ENCODE measurements at places on chromosomes 7 and 10. TPM values are rescaled to one million over a fixed set of nuclear protein-coding genes. Genes with fewer than 3 reads are reported as not detected.

GRCh38 chr7:90835861-90836260, 239.7 kb downstream of the CDK14 start:
- no peak for DNase-seq

- no peak for DNase-seq
Measured at GRCh38 chr10:48614481-48615390, 9.9 kb upstream of the ARHGAP22 start.

VIM gene
- polyA plus RNA-seq: 350 TPM

DNA sequence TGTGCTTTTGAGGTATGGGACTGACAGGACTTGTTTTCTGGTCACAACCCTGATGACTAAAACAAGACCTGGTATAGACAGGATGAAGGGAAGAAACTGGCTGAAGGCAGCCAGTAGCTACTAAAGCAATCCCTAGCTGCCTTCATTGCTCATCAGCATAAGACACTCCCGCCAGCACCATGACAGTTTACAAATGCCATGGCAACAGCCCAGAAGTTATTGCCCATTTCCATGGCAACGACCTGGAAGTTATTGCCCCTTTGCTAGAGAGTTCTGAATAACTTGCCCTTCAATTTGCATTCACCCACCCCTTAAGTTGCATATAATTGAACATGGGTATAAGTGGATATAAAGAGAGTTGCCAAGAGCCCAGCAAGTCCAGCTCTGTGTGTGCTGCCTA, 169.6 kb upstream of the FAM171A1 start:
- no peak for DNase-seq

ABCB4 gene
- 27.5 TPM for polyA plus RNA-seq

DRGX gene
- not detected for polyA plus RNA-seq

GRM8 gene
- 0.13 TPM for polyA plus RNA-seq

CFAP69 gene
- polyA plus RNA-seq: 0.10 TPM

GIMAP1 gene
- 0.63 TPM for polyA plus RNA-seq

- no peak for DNase-seq
Measured at GRCh38 chr10:116891208-116891607, 41.9 kb downstream of the ENO4 start.

DNA sequence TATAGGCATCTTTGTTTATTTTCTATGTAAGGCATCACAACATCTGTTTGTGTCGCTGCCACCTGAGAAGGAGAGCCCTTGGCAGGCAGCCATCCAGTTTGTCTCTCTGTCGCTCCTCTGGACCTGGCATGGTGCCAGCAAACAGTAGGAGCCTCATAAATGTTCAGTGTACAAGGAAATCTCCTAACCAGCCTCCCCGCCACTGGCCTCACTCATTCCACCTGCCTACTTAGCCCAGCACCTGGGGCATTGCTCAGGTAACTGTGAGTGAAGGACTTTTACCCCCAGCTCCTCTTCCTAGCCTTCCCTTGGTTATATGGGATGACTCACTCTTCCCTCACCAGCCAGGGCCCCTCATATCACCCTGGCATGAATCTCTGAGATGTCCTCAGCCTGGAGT, 61.7 kb upstream of the NPTX2 start:
- no peak for DNase-seq

GRCh38 chr10:1084011-1084950, 28.1 kb downstream of the WDR37 start:
- no peak for DNase-seq

PIP gene
- polyA plus RNA-seq: not detected

DNA sequence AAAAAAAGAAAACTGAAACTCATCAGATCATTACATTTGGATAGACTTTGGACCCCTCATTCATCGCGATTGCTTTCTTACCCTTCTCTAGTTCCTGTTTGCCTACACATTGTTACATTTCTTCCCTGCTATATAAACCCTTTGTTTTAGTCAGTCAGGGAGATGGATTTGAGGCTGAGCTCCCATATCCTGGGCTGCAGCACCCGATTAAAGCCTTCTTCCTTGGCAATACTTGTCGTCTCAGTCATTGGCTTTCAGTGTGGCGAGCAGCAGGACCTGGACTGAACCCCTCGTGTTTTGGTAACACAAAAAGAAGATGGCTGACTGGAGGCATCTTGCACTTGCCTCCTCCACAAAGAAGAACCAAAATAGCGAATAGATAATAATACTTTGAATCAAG, 34.1 kb upstream of the ELOVL3 start:
- no peak for DNase-seq

- DNase-seq: no peak
Measured at GRCh38 chr10:9636216-9636615, 1381.5 kb upstream of the CELF2 start.

DNA sequence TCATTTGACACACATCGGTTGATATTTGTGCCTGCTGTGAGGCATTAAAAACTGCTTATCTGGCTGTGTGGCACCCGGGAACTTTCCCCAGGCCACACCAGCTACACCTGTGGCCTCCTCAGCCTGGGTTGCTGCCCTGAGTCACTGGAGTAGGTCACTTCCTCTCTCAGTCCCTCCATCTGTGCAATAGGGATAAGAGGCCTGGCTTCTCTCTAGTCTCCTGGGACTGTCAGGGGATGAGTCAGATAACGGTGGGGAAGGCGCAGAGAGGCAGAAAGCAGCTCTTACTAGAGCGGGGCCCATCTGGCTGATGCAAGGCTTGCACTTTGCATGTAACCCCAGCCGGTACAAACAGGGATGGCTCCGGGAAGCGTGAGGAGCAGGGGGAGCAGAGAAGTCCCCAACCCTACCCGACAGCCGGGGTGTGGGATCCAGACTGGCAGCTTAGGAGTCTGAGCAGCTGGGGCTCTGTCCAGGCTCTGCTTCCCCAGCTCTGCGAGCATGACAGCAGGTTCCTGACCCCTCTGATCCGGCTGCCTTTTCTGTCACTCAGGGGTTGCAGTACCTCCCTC, 34.0 kb downstream of the DNAJB12 start:
- peak; percentile 88 for DNase-seq

DNA sequence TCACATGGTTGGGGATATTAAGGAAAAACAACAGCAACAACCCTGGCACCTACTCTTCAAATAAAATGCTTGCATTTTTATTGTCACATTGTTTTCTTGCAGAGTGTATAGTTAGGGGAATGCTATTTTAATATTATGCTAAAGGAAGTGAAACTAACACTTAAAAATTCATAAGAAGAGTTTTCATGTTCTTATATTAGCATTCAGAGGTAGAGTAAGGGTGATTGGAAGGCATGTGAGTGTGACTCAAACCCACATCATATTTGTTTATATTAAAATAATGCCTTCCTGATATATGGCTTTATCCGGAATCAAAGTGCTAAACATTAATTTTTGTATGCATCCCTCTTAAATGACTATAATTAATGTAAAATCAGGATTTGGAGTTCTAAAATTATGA, 59.8 kb upstream of the TES start:
- peak; percentile 54 for DNase-seq

PNLIPRP1 gene
- polyA plus RNA-seq: not detected

CTBP2 gene
- 1.6 TPM for polyA plus RNA-seq

- peak; percentile 78 for DNase-seq
Measured at GRCh38 chr10:14749070-14749809, 25.5 kb downstream of the FAM107B start.

CFAP43 gene
- not detected for polyA plus RNA-seq

DNA sequence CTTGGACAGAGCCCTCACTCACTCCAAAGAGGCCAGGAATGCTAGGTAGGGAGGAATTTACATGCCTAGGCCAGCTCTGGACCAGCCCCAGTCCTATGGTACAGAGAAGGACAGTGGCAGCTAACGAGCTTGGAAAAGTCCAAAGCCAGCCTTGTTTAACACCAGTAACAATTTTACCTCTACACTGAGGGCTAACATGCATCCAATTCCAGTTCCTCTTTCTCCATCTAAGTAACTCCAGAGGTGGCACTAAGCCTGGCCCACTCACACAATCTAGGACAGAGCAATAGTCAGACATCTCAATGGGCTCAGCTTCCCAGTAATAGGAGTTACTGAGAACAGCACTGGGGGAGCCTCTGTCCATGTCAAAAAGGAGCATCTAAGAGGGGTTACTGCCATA, 5.7 kb upstream of the LCOR start:
- no peak for DNase-seq

GRCh38 chr7:117686311-117686935, 186.8 kb downstream of the CTTNBP2 start:
- DNase-seq: no peak

NPC1L1 gene
- 0.10 TPM for polyA plus RNA-seq

DNA sequence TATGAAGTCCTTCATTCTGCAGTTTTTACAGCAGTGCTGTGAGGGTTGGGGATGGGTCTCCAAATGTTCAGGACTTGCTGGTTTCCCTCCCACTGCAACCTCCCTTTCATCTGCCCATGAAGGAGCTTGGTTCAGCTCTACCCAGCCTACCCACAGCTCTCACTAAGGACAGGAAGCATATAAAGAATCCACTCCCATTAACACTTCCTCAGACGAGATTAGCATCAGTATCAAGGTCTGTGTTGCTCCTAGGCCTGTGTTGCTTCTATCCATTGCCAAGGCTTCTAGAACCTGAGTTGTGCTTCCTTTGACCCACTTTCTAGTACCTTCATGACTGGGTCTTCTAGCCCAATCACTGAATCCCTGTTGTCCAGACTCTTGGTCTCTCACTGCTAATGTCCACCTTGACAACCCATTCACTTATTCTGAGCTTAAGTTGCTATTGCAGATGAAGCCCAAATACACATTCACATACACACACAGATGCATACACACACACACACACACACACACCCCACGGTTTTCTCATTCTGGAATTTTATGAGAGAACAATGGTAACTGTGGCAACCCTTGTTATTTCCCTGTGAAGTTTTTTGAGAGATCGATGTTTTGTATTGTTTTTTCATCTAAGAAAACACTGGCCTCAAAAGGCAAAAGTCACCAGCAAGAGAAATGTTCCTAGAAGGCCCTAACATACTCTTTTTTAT, 248.1 kb downstream of the MTERF1 start:
- DNase-seq: no peak

DNA sequence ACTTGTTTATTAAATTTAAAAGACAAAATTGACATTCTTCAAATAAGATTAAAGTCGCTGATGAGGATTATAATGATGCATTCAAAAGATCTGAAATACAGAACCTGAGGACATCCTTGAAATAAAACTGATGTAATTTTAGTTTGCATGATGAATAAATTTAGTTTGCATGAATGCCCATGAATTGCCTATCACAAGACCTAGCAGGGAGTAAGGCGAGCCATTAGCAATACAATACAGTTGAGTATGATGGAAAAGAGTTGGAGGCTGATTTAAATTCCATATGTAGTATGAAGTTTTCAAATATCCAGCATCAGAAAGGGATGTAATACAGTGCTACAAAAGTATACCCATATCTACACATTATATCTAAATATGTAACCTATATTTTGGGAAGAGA, 321.3 kb downstream of the CACNA2D1 start:
- DNase-seq: no peak

BMI1 gene
- polyA plus RNA-seq: 18.0 TPM

OR6B1 gene
- polyA plus RNA-seq: not detected

DNA sequence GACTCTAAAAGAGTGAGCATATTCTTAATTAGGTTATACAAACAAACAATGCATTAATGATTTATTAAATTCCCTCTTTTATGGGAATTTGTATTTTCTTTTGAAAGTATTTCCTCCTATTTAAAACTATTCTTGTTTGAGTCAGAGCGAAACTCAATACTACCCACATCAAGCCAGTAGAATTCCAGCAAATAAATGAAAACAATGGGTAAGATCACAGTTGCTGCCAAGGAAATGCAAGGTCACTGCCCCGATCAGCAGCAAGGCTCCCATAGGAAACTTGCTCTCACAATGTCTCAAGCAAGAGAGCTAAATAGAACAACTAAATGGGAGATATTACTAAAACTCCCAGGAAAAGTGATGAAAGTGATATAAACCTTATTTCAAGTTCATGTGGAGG, 206.3 kb downstream of the THSD7A start:
- no peak for DNase-seq

AOAH gene
- 2.6 TPM for polyA plus RNA-seq

DNA sequence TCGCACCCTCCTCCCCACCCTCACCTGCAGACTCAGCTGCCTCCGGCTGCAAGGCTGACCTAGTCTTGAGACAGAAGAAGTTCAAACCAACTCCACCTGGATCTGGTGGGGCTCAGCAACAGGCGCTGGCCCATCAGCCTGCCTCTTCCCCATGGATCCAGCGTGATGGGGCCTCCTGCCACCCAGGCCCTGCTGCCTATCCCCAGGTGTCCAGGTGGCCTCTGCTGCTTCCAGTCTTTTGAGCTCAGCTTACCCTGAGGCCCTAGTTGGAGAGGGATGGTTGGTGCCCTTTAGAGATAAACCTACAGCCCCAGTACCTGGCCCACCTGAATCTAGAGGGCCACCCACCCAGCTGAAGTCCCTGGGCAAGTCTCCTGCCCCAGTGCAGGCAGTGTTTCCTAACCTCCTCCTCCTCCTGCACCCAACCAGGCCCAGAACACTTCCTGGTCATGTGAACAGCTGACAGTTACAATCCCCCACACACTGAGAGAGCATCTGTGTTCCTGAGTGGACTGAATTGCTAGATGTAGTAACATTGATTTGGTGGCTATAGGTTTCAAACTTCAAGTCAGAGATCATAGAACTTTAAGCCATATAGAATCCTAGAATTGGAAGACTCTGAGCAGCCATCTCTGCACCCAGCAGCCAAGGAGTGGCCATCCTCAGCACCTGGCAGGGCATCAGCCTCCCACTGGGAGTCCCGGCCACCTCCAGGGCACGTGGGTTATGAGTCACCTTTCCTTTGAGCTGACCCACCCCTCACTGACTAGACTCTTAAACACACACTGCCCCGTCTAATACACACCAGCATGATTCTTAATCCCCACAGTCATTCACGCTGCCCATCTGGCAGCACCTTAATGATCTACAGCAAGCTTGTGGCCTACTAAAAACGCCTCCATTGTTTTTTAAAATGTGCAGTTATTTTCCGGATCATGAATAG, 51.9 kb downstream of the ALOX5 start:
- no peak for DNase-seq

SCIN gene
- polyA plus RNA-seq: 0.97 TPM

DNA sequence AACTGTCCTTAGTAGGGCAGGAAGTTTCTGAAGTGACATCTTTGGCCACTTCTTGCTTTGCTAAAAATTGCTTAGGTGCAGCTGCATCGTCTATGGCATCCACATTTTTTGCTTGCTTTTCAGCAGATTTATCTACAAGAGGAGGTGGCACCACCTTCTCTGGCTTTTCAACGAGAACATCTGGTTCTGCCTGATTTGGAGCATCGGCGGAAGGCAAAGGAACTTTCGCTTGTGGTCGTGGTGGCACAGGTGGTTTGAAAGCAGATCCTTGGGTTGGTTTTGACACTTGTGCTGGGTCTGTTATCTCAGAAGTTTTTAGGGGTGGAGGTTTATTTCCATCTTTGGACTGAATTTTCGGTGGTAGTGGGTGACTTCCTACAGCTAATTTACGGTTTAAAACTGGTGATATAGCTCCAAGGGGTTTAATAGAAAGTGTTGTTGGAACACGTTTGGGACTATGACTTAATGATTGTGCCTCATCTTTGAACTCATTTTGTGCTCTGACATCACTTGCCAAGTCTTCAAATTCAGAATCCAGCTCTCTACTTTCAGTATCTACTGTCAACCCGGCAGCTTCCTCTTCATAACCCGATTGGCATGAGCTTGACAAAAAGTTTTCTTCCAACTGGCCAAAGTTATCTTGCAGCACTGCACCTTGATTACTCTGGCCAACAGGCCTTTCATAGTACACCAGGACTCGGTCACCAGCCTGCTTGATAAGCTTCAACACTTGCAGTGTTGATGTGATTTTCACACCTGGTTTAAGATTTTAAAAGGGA, 44.0 kb downstream of the SLC18A2 start:
- no peak for DNase-seq
